NCI-H748 treated with DMSO at 0.1 percent for 48 hours (cell line): ENCODE measurements at places on chromosomes 5 and 9.

DNA sequence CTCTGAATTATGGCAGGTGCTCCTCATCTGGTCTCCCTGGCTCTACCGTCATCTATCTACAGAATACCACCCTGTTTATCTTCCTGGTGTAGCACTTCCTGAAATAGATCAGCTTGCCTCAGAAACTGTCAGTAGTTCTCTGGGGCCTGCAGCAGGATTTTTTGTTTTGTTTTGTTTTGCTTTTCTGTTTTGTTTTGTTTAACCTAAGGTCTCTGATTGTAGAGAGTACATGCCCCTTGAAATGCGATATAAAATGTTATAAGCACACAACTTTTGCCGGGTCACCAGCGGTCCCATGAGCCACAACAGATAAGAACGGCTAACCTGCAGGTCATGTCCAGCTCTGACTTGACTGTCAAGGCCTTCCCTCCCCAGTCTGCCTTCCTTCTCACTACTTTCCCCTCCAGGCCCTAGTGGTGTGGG lies 26.6 kb upstream of the CREBRF start:
- DNase-seq: no peak

DNA sequence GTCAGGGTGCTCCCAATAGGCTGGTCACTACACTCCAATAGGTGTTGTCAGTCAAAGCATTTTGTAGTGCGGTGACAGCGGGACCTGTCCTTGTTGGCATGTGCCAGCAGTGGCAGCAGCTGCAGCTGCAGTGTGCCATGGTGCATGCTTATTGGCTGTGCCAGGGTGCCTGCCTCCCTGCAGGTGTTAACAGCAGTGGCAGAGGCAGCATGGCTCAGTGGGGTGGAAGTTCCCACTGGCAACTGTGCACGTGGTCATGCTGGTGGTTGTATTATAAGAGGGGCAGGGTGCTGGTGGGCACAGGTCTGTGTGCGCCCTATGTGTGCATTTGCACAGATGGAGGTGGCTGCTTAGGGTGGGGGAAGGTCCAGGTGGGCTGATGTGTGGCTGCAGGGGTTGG lies 133.7 kb upstream of the EDIL3 start:
- DNase-seq: no peak

DNA sequence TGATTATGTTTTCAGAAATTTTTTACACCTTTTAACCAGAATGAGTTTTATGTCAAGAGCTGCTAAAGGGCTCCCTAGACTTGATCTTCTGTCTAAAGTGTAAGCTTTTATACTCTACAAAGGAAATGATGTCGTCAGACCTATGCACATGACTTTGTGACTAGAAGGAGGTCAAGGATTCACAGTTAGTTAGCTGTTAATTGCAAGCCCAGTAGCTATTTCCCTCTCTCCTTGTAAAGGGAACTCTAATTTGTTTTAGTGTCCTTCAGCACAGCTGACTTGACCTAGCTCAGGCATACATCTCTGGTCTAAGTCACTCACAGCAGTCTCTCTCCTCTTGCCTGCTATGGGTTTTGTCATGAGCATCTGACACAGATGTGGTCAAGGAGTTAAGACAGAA lies 173.5 kb upstream of the NREP start:
- DNase-seq: no peak

DNA sequence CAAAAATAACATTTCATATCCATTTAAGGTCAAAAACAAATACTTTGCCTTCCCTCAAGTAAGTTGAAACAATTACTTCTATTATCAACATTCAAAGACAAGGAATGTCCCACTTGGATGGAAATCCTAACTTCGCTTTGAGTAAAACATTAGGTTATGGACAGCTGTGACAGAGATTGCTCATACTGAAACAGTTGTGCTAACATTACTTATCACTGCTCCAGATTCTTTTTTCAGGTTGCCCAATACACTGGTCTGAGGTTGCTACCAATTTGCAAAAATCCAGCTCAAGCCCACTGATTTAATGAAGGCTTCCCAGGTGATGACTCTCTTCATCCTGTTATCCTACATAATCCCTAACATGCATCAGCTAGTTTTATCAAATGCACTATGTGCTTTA lies 98.3 kb downstream of the UBAP2 start:
- no peak for DNase-seq

DNA sequence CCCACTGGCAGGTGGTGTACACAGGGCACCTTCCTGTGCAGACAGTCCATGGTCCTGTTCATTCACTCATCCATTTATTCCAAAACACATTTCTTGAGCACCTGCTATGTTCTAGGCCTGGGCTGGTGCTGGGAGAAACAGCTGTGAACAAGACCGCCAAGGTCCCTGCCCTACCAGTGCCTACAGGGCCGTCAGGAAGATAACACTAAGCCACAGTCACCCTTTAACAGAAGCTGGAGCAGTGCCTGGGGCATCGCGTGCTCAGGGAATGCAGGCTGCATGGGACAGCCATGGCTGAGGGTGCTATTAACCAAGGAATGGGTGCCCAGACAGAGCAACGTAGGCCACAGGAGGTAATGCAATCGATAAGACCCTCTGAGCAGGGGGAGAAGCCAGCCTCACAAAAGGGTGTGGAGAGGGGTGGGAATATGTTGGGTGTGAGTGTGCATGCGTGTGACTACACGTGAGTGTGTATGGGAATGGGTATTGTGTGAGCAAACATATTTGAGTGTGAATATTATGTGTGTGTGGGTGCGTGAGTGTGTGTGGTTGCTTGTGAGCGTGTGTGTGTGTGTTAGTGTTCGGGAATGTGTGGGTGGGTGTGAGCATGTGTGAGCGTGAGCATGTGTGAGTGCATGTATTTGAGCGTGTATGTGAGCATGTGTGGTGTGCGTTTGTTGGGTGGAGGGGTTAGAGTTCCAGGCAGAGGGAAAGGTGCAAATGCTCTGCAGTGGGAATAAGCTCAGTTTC lies 19.1 kb downstream of the DUSP1 start:
- DNase-seq: no peak

DNA sequence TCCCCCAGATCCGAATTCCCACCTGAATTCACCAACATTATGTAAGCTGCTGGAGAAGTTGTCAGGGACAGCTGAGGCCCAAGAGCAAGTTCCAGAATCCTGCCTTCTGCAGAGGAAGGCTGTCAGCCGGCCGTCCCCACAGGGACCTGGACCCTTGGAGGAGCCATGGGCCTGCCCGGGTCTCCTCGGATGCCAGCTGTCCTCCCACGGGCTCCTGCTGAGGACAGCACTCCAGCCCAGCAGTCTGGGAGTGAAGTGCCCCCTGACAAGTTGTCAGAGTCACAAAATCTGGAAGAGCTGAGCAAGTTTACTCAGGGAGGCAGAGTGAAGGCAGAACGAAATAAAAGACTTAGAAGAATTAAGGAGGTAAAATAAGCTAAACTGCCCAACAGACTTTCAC lies 192.5 kb upstream of the DAPK1 start:
- DNase-seq: no peak

GRCh38 chr5:116380621-116381020 lies 194.0 kb downstream of the SEMA6A start:
- no peak for DNase-seq

- no peak for DNase-seq
These were observed 203.7 kb downstream of the SH3GL2 start for GRCh38 chr9:17782430-17783149.

DNA sequence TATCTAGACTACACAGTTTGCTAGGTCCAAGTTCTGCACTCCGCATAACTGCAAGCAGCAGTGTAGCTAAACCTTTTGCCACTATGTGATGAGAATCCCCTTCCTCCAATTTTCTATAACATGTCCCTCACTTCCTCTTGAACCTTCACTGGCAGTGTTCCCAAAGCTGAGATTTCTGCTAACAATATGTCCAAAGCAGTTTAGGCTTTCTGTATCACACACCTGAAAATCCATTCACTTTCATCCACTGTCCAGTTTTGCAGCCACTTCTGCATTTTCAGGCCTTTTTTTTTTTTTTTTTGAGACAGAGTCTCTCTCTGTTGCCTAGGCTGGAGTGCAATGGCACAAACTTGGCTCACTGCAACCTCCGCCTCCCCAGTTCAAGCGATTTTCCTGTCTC lies 111.1 kb downstream of the GADD45G start:
- DNase-seq: no peak

DNA sequence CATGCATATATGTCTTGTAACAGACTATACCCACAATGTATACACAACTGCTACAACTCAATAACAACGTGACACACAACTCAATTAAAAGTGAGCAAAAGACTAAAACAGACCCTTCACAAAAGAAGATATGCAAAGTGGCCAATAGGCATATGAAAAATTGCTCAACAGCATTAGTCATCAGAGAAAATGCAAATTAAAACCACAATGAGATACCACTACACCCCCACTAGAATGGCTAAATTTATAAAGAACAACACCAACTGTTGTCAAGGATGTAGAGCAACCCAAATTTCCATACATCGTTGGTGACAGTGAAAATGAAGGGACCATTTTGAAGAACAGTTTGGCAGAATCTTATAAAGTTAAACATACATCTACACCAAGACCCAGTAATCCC lies 38.9 kb downstream of the GABRB2 start:
- no peak for DNase-seq

GRCh38 chr5:14849516-14850294 lies 21.9 kb downstream of the ANKH start:
- no peak for DNase-seq
